Activated B cell treated with CpG ODN at 0.5 μM for 24 hours (primary cell): ENCODE measurements at places on chromosomes 2 and 18.

GRCh38 chr2:79453918-79454317, 58.9 kb upstream of the CTNNA2 start:
- no peak for DNase-seq
- H3K4me1 ChIP-seq, result no peaks in the 10 kb centered on the region
- no peak overlapping the region for H3K27ac ChIP-seq
- H3K27me3 ChIP-seq, result no peaks in the 10 kb centered on the region

GRCh38 chr2:78418021-78418420, 607.5 kb upstream of the REG3G start:
- DNase-seq, result no peak
- no peaks in the 10 kb centered on the region for H3K36me3 ChIP-seq
- no peak overlapping the region for H3K4me3 ChIP-seq
- H3K27ac ChIP-seq, result no peak overlapping the region
- no peaks in the 10 kb centered on the region for H3K27me3 ChIP-seq
- no peaks in the 10 kb centered on the region for H3K4me1 ChIP-seq

DNA sequence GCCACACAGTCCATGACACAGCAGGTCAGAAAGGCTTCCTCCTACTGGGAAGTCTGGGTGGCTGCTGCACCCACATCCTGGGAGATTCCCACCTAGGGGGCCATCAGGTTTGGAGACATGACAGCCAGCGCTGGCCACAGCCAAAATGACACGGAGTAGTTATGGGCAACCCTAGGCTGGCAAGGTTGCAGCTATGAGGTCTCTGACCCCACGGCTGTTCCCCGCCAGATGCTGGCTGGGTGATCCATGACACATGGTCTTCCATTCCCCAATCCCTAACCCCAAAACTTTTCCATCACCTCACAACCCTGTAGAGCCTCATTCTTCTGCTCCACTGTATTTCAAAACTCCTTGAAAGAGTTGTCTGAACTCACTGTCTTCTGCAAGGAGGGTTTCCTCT, 42.7 kb upstream of the EPAS1 start:
- no peak for DNase-seq
- no peak overlapping the region for H3K4me3 ChIP-seq
- H3K27me3 ChIP-seq, result peaks cover 4% of the 10 kb centered on the region

DNA sequence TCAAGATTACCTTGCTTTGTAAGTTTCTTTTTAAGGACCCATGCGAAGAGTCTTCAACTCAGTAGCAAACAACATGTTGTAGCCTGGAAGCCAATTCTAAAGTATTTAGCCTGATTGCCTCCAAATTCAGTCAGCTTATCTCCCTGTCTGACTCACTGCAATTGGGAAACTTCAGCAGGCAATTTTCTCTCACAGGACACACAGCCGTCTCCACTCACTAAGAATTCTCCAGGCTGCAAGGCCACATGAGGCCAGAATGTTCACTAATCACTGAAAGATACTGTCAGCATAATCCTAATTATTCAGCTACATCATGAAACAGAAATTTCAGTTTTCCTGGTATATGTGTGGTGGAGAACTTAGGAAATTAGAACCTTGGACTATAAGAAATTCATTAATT, 78.1 kb upstream of the PDE1A start:
- no peak overlapping the region for H3K4me3 ChIP-seq
- no peak for DNase-seq
- H3K27ac ChIP-seq, result no peak overlapping the region
- no peaks in the 10 kb centered on the region for H3K27me3 ChIP-seq
- H3K36me3 ChIP-seq, result no peaks in the 10 kb centered on the region

DNA sequence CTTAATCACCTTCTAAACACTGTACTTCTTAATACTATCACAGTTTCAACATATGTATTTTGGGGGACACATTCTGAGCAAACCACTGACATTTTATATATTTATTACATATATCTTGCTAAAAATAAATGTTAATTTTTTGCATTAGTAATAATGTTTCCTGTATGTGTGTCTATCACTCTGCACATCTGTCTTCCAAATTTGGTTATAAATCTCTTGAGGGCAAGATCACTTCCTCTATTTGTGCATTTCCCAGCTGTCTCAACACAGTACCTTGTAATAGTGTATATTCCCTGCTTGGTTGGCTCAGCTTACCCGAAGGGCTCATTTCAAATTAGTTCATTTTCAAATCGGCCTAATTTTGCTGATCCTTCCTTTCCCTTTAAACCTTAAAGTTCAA, 617.1 kb upstream of the GYPC start:
- H3K4me3 ChIP-seq, result no peak overlapping the region
- H3K4me1 ChIP-seq, result no peaks in the 10 kb centered on the region
- H3K27me3 ChIP-seq, result no peaks in the 10 kb centered on the region

DNA sequence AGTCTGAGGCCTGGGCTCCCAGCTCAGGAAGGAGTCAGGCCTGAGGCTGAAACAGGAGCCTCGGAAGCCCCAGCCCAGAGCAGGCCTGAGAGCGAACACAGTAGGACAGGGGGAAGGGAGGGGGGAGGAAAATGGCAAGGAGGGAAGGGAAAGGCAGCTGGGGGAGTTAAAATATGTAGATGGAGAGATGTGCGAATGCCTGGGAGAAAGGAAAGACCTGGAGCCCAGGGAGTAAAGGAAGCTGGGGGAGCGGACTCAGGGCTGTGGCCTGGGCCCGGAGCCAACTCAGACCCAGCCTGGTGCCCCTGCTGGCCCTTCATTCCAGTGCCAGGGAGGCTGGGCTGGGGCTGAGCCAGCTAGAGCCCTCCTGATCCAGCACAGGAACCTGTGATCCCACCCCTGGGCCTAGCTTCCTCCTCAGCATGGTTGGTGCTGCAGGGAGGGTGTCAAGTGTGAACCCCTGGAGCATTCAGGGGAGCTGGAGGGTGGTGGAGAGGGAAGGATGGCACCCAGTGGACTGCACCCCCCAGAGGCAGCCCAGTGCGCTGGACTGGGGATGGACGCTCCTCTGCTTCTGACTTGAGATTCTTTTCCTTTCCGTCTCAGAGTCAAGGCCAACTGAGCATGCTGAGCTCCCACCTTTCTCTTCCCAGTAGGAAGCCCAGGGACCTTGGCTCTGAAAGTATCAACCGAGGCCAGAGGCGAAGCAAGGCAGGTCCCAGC, 46.3 kb downstream of the EMX1 start:
- DNase-seq, result no peak
- no peaks in the 10 kb centered on the region for H3K4me1 ChIP-seq
- no peaks in the 10 kb centered on the region for H3K27me3 ChIP-seq
- H3K36me3 ChIP-seq, result no peaks in the 10 kb centered on the region

DNA sequence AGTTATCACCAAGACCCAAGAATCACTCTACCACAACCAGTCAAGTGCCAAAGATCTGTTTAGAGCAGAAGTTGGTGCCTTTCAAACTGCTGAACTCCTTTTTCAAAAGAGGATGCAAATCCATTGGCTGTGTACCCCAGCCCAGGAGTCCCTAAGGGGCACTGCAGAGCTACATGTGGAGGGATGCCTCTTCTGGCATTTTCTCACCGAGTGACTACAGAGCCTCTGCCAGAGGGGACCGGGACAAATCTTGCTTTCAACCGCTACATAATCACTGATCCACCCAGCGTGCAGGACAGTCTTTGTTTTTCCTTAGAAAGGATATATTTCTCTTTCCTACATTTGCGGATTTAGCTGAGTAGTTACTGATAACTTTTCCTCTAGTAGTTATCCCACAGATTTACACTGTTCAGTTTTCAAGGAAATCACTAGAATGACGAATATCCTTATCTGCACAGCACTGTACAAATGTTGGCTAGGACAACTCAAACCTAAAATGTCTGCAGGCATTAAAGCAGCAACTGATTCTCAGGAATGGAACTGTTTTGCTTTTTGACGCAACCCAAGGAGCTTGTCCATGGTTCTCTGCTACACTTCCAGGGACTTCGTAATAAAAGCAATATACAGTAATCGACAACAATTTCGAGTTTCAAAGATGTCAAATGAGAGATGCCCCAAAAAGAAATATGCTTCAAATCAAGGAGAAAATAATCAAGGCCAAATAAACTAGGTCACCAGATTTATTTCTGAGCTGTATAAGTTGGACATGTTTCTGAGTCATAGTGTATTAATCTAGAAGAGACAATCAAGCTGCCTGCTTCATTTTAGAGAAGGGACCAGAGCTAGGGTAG, 24.1 kb downstream of the EPB41L3 start:
- peaks cover 16% of the 10 kb centered on the region for H3K27me3 ChIP-seq
- peaks cover 13% of the 10 kb centered on the region for H3K4me1 ChIP-seq
- no peak overlapping the region for H3K4me3 ChIP-seq

GRCh38 chr2:110674620-110675555, 3.0 kb downstream of the BUB1 start:
- H3K36me3 ChIP-seq, result peaks cover 5% of the 10 kb centered on the region
- H3K4me3 ChIP-seq, result peak overlapping the region; percentile 45
- DNase-seq, result peak; percentile 34
- H3K4me1 ChIP-seq, result peaks cover 34% of the 10 kb centered on the region

DNA sequence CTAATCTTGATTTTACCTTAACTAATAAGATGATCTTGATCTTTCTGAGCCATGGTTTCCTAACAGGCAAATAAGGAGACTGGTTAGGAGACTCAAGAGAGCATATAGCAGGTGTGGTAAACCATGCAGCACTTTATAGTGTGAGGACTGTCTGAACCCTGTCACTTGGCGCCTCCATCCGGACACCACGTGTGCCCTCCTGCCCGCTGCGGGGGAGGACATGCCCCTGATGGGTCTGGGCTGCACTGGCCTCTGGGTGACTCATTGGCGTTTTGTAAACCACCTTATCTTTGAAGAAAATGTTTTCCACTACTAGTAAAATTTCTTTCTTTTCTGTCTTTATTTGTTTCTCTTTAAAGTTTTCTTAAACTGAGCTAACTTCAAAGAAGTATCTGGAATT, 131.1 kb downstream of the FMNL2 start:
- no peak overlapping the region for H3K4me3 ChIP-seq
- H3K27me3 ChIP-seq, result no peaks in the 10 kb centered on the region
- no peak for DNase-seq

DNA sequence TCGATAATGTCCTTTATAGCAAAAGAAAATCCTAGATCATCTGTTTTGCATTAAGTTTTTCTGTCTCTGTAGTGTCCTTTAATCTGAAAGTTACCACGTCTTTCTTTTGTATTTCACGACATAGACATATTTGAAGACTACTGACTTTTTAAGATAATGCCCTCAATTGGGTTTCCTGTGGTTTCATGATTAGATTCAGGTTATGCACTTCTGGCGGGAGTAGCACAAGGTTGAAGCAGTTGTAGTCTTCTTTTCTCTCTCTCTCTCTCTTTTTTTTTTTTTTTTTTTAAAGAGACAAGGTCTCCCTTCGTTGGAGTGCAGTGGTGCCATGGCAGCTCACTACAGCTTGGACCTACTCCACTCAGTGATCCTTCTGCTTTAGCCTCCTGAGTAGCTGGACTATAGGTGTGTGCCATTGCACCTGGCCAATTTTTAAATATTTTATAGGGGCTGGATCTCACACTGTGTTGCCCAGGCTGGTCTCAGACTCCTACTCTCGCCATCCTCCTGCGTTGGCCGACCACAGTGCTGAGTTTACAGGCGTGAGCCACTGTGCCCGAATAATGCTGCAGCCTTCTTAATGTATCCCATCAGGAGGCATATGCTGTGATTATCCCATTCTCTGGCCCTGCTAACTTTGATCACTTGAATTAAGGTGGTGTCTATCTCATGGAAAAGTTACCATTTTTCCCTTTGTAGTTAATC, 3.9 kb downstream of the INPP4A start:
- H3K27me3 ChIP-seq, result no peaks in the 10 kb centered on the region
- H3K27ac ChIP-seq, result no peak overlapping the region
- H3K36me3 ChIP-seq, result peaks cover 3% of the 10 kb centered on the region
- no peak for DNase-seq
- H3K4me3 ChIP-seq, result no peak overlapping the region

DNA sequence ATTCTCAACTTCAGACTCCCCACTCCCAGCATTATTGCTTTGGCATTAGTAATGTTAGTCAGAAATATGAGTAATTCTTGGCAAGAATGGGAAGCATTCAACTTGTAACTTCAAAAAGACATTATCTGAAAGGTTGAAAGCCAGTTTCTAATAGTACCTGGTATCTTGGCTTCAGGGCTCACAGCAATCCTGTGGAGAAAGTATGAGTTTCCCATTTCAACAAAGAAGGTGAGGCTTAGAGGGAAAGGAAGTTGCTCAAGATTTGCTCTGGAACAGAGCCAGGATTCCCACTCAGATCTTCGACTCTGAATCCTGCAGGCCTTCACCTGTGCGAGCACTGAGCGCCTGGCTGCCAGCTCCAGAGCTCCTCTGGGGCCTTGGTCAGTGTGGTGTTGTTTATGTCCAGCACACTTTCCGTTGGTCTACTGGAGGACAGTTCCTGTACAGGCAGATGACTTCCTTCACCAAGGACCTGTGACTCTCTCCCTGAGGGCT, 136.1 kb downstream of the MCFD2 start:
- no peak for DNase-seq
- peaks cover 3% of the 10 kb centered on the region for H3K4me1 ChIP-seq
- no peak overlapping the region for H3K27ac ChIP-seq
- peaks cover 13% of the 10 kb centered on the region for H3K27me3 ChIP-seq
- no peaks in the 10 kb centered on the region for H3K36me3 ChIP-seq

DNA sequence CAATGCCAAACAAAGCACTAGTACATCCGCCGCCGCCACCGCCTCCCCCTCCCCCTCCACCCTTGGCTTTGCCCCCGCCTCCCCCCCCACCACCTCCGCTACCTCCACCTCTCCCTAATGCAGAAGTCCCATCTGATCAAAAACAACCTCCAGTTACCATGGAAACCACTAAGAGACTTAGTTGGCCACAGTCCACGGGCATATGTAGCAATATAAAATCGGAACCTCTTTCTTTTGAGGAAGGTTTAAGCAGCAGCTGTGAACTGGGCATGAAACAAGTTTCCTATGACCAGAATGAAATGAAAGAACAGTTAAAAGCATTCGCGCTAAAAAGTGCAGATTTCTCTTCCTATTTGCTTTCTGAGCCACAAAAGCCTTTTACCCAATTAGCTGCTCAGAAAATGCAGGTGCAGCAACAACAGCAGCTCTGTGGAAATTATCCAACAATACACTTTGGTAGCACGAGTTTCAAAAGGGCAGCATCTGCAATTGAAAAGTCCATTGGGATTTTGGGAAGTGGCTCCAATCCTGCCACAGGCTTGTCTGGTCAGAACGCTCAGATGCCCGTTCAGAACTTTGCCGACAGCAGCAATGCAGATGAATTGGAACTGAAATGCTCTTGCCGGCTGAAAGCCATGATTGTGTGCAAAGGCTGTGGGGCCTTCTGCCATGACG, 168.0 kb downstream of the ASXL3 start:
- no peak overlapping the region for H3K4me3 ChIP-seq
- H3K27ac ChIP-seq, result no peak overlapping the region
- no peaks in the 10 kb centered on the region for H3K36me3 ChIP-seq
- H3K4me1 ChIP-seq, result no peaks in the 10 kb centered on the region

DNA sequence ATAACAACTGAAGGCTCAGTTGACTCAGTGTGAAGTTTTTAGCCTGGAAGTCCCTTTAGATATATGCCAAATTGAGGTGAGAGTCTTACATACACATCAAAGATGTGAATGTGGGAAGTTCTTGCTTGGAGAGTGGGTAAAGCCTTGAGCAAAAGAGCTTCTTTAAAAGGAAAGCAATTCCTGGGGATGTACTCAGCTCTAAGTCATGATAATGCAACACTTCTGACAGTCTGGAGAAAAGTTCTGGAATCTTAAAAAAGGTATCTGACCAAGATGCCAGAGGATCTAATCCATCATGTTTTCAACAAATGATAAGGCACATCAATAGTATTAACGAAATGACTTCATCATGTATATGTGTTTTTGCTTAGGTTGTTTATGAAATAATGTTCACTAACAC, 351.2 kb downstream of the CDH19 start:
- H3K4me1 ChIP-seq, result no peaks in the 10 kb centered on the region
- H3K27me3 ChIP-seq, result no peaks in the 10 kb centered on the region
- H3K36me3 ChIP-seq, result no peaks in the 10 kb centered on the region
- no peak for DNase-seq
- no peak overlapping the region for H3K27ac ChIP-seq
- H3K4me3 ChIP-seq, result no peak overlapping the region

GRCh38 chr2:235848946-235849345, 319.2 kb downstream of the GBX2 start:
- no peak overlapping the region for H3K27ac ChIP-seq
- H3K27me3 ChIP-seq, result peaks cover 3% of the 10 kb centered on the region
- H3K4me3 ChIP-seq, result no peak overlapping the region
- no peaks in the 10 kb centered on the region for H3K4me1 ChIP-seq
